T-helper 22 cell (primary cell): ENCODE measurements at places on chromosomes 1 and 21.

DNA sequence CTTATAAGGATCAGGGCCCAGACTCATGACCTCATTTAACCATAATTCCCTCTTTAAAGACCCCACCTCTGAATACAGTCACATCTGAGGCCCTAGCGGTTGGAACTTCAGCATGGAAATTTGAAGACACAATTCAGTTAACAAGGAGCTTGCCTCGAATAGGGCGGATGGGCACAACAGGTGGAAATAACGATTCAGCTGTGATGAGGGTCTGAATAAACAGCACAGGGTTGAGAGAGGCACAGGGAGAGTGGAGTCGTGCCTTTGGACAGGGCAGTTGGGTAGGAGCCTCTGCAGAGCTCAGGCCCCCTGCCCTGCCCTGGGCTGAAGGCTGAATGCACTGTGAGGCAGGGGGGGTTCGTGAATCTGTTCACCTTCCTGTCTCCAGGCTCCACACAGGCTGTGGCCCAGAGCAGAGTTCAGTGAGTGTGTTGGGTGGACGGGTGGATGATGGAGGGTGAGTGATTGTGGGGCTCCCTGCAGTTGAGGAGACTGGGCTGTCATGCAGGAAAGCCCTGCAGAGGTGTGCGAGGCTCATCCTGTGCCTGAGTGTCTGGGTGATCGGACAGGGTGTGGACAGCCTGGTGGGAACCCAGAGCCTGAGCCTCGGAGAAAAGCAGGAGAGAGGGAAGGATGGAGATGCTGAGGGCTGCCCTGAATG lies 243.1 kb downstream of the FOXD2 start:
- no peak for DNase-seq

DNA sequence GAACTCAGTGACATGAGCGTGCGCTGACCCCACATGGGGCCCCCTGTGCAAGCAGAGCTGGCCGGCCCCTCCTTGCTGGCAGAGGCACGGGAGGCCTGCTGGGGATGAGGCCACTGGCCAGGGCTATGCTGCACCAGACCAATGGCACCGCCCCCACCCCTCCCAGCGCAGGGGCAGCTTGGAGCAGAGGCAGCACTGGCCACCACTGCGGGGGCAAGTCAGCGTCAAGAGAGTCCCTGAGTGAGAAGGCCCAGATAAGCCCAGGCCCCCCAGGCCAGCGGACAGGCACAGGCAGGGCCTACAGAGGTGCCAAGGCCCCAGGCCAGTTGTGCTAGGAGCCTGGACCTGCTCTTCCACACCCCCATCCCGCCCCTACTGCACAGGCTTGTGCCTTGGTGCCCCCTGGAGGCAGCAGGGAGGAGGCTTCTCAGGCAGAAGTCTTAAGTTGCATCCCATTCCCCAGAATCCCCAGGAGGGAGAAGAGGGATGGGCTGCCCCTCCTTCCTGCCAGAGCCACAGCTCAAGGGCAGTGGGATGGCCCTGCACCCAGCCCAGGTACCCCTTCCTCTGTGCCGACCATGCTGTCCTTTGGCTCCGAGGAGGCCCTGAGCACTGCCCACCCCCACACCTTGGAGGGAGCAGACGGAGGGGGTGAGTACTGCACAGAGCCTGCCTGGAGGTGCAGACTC lies 35.8 kb downstream of the EPHX1 start:
- no peak for DNase-seq

DNA sequence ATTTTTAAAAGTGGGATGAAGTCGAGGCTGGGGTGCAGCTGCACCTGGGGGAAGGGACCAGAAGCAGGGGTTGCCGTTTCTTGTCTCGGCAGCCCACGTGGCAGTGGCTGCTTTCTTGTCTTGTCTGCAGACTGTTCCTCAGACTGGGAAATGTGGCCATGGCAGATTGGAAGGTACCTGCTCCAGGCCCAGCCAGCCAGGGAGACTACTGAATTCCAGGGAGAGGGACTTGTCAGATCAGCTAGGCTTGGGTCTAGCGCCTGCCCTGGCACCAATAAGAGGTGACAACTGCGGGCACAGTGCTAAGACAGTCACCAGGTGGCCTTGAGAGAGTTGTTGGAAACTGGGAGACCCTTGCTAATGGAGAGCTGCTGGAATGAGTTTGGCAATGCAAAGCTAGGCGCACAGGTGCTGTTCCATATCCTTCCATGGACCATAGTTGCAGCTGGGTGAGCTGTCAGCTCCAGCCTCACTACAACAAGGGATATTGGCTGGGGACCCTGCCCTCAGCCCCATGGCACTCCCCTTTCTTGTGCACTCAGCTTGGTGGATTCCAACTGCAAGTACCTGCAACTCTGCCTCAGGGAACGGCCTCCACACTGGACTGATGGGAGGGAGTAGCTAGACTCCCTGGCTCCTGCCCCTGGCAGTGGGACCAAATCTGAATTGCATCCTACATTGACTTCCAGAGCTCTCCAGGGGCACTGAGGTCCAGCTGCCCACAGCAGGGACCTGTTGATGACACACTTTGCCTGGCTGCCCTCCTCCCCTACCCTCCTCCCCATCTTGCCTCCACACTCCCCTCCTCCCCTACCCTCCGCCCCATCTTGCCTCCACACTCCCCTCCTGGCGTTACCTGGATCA lies 9.9 kb upstream of the IL22RA1 start:
- DNase-seq = no peak

DNA sequence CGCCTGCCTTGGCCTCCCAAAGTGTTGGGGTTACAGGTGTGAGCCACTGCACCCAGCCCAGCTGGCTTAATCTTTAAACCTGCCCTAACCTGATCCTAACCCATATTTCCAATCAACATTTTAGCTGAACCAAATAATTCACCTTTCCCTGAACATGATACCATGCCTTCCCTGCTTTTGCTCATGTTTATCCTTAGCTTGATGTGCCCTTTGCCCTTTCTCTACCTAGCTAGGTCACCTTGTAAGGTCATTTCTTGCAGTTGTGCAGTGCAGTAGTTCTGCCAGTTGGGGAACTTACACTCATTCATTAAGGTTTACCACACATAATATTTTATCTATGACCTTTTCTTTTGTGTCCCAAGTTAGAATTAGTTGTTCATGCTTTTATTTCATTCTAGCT lies 5.3 kb downstream of the UAP1 start:
- no peak for DNase-seq

GRCh38 chr1:51898090-51898734 lies 19.7 kb upstream of the NRDC start:
- DNase-seq = no peak

GRCh38 chr1:27297903-27298302 lies 24.1 kb upstream of the TMEM222 start:
- DNase-seq = no peak

- DNase-seq = no peak
Measured at GRCh38 chr1:9591669-9592509, 3.2 kb downstream of the TMEM201 start.

GRCh38 chr1:52674497-52675384 lies 23.4 kb downstream of the COA7 start:
- no peak for DNase-seq

- DNase-seq = no peak
Measured at GRCh38 chr1:229230893-229231753, 39.8 kb upstream of the RAB4A start.

- no peak for DNase-seq
Measured at GRCh38 chr1:94044290-94044790, 76.6 kb downstream of the ABCA4 start.

GRCh38 chr1:26542771-26543451 lies 13.3 kb downstream of the RPS6KA1 start:
- DNase-seq = no peak

DNA sequence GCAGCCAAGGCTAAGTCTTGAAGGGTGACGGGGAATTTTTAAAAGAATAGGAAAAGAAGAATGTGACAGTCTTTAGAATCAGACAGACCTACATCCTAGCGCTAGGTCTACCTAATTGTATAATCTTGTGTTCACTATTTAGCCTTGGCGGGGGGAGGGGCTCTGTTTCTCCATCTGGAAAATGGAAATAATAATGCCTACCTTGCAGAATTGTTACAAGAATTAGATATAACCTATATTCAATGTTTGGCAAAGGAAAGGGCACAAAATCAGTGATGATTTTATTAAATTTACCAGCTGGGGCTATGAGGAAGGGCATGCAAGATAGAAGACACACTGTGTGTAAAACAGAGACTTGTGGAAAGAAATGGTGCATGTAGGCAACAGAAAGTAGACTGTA lies 154.8 kb downstream of the ZBTB18 start:
- no peak for DNase-seq
